Daoy (cell line): ENCODE measurements at places on chromosomes 1 and 21. TPM values are rescaled to one million over a fixed set of nuclear protein-coding genes. Genes with fewer than 3 reads are reported as not detected.

SLC22A15 gene
- 1.4 and 7.0 TPM in 2 replicates for total RNA-seq

GRCh38 chr1:155981266-155982088 lies 3.1 kb upstream of the ARHGEF2 start:
- peak; percentile 65 for DNase-seq

GRCh38 chr1:16458831-16459230 lies 18.3 kb downstream of the NECAP2 start:
- no peak for DNase-seq

LRRC3 gene
- 0.06 and 0.17 TPM in 2 replicates for total RNA-seq

- no peak for DNase-seq
Measured at GRCh38 chr1:67464746-67465145, 34.5 kb upstream of the SERBP1 start.

DNA sequence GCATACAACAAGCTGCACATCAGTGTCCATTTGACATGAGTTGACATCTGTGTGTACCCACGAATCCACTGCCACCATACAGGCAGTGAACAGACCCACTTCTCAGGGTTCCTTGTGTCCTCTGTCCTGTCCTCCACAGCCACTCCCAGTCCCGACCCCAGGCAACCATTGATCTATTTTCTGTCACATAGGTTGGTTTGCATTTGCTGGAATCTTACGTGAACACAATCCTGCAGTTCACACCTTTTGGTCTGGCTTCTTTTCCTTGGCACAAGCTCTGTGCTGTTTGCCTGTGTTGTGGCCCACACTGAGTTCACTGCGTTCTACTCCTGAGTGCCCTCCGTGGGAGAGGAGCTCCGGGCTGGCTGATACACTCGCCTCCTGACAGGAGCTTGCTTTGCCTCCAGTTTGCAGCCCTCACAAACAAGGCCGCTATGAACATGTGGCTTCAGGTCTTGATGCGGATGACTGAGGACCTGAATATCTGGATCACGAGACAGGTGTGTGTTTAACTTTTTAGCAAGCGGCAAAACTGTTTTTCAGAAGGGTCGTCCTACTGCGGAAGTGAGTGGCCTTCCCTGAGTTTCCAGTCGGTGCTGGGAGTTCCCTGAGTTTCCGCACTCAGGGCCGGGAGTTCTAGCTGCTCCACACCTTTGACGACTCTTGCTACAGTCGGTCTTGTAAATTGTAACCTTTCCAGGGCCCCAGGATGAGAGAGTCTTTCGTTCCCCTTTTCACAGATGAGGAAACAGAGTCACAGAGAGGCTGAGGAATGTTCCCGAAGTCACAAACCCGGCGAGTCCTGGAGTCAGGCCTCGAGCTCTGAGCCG lies 13.0 kb upstream of the COL18A1 start:
- DNase-seq: no peak

- no peak for DNase-seq
Measured at GRCh38 chr1:202014915-202015661, 4.7 kb downstream of the ELF3 start.

GRCh38 chr21:42794551-42794950 lies 84.8 kb downstream of the WDR4 start:
- no peak for DNase-seq

DNA sequence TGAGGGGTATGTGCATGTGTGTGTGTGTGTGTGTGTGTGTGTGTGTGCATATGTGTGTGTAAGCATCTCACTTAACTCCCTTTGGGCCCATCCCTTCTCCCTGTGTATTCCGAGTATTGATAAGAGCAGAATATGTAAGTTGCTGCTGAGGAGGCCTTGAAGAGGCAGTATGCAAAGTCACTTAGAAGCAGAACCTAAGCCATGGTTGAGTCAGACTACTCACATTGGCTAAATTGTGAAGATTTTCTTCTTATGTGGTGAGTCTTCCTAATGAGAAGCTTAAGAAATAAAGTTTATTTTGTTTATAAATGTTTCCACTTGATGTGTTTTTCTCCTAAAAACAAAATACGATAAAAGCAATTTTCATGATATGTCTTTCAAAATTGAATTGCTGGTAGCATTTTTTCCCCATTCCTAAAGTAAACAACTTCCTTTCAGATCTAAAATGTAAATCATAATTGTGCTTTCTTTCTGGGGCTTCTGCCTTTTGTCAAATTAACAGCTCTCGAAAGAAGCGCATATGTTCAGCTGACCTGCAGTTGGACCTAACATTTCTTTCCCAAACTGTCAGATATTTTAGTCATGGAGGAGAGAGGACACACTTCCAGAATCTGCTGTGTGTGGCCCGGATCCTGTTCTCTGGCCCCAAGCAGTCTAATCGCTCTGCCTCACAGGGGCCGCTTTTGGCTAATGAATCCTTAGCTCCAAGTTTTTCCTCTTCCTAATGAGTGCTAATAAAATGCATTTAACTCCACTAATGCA lies 284.0 kb downstream of the DUSP10 start:
- no peak for DNase-seq

DNA sequence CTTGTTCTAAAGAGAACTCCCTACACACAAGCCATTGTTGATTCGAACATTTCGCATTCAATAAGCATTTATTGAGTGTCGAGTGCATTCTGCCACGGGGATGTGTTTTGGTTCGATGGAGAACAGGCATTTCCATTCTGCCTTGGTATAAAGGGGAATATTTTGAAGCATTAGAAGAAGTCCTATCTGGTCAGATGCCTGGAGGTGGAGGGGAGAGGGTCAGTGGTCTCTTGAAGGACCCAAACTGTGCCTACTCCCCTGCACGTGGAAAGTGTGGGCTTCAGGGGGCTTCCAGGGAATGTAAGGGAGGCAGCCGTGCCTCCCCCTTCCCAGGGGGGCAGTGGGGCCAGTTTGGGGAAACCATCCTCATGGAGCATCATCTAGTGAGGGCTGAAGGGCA lies 8.3 kb downstream of the AJAP1 start:
- DNase-seq: no peak

DNA sequence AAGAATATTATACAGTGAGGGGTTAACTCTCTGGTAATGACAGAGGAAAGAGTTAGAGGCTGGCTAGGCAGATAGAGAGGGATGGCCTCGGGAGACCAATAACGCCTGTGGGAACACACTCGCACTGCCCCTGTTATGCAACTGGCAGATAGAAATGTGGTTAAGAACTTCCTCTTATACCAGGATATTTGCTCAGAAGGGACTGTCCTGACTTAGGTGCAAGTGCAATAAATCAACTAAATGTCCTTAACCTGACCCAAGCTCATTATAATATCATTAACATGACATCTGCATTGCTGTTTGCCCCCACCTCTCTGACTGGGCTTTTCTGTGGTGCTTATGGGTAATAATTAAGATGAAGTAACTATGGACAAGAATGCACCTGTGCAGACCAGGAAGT lies 1518.0 kb downstream of the NCAM2 start:
- DNase-seq: no peak

- DNase-seq: peak; percentile 39
Measured at GRCh38 chr1:183226963-183227362, 40.9 kb downstream of the LAMC2 start.

DNA sequence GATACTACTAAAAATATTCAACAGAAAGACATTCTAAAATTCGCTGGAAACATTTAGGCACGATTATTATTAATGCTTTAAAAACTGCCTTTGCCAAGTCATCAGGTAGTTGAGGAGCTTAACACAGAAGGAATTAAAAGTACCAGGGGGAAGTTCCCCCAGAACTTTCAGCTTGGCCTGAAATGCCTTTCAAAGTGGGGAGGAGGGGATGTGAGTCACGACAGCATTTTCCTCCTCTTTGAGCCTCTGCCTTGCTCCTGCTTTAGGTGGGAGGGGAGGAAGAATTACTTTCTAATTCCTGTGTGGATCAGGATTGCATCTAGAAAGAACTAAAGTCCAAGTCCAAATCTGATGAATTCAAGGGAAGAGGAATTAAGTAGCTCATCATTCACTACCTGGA lies 183.7 kb downstream of the CLIC6 start:
- DNase-seq: peak; percentile 43

KISS1 gene
- 0.86 TPM in 1 of 2 replicates, not detected in the other for total RNA-seq

- DNase-seq: peak; percentile 21
Measured at GRCh38 chr1:192668409-192668983, 32.5 kb downstream of the RGS13 start.

CD1C gene
- total RNA-seq: not detected in 2 replicates

DNA sequence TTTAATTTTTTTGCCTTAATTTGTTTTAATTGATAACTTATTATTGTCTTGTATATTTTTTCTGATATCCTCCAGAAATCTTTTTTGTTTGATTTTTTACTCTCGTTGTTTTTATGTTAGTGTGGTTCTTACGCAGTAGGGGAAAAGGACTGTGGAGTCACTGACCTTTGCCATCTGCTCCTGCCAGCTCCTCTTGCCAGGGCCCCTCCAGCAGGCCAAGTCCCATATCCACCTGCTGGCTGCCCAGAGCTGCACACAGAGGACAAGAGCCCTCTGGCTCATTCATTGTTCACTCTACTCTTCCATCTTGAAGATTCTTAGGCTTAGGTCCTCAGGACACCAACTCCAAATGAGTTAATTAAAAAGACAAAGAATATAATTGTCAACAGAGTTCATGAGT lies 316.4 kb upstream of the DUSP10 start:
- DNase-seq: no peak

DNA sequence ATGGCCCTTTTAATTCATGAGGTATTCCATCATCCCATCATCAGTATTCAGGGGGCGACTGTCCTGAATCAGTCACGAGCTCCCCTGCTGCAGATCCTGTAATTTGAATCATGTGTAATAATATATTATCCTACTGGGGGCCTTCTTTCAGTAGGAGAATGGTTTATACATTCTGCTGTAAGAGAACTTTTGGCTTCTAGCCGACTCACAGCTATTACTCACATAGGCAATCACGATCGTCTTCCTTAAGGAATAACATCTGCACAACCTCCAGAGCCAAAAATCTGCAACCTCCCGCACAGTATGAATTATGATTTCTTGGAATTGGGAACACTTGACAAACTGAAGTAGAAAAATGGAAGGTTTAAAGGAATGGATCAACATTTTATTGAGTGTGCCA lies 343.0 kb downstream of the USP25 start:
- DNase-seq: no peak

GRCh38 chr1:159845751-159846629 lies 16.5 kb downstream of the VSIG8 start:
- no peak for DNase-seq

FNBP1L gene
- total RNA-seq: 35.4 and 40.7 TPM in 2 replicates

GRCh38 chr1:54069791-54070170 lies 16.4 kb downstream of the TCEANC2 start:
- peak; percentile 21 for DNase-seq

DNA sequence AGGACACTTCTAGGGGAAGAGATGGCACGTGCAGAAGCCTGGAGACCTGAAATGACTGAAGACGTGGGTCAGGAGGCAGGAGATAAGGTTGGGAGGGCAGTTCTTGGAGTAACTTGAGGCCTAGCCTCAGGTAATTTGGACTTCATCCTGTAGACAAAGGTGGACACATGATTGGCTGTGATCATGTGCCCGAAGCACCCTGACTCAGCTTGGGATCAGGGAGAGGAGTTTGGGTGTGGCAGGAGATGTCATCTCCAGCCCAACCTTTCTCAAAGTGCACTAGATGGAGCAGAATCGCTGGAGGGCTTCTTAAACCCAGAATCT lies 1.5 kb downstream of the SLC66A1 start:
- DNase-seq: no peak

DNA sequence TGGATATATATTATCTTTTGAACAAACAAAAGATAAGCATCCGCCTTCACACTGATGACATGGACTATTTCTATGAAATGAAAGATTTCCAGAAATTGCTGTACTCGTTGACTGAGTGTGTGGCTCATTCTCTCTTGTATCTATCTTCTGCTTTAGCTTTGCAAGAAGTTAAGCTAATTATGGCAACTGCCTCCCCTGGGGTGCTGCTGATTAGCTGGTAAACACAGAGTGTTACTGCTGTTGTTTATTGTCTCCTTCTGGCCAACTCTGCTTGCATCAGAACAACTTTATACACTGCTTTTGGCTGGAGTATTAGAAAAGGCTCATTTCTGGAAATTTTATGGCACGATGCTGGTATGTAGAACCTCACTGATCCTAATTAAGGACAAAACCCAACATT lies 95.6 kb upstream of the SNX7 start:
- no peak for DNase-seq

DNA sequence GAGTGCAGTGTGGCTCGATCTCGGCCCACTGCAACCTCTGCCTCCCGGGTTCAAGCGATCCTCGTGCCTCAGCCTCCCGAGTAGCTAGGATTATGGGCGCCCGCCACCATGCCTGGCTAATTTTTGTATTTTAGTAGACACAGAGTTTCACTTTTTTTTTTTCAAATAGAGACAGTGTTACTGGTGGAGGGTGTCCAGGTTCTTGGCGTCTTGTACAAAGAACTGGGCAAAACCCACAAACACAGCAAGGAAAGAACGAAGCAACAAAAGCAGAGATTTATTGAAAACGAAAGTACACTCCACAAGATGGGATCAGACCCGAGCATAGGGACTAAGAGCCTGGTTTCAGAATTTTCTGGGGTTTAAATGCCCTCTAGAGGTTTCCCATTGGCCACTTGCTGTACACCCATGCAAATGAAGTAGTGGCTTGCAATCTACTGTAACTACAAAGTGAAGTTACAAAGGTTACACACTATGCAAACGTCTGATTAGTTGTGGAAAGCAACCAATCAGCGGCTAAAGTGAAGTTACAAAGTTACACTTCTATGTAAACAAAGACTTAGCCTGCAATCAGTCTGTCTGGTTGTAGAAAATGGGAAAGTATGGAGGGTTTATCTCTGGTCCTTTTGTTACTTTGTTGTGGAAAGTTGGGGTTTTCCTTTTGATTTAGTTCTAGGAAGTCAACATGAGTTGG lies 199.1 kb downstream of the DYRK1A start:
- DNase-seq: peak; percentile 63

DNA sequence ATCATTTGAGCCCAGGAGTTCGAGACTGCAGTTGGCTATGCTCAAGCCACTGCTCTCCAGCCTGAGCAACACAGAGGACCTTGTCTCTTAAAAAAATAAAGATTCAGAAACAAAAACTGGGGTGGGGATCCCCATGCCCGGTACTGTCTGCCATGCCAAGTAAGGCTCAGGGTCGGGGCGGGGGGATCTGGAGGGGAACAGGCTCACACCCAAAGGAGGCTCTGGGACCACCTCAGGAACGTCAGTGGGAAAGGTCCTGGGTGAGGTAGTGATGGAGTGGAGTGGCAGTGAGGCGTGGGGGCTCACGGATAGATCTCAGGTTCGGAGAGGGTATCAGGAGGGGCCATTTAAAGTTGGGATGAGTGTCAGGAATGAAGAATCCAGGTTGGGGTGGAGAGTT lies 765 bp upstream of the S100A4 start:
- DNase-seq: no peak

REN gene
- not detected in 2 replicates for total RNA-seq

DNA sequence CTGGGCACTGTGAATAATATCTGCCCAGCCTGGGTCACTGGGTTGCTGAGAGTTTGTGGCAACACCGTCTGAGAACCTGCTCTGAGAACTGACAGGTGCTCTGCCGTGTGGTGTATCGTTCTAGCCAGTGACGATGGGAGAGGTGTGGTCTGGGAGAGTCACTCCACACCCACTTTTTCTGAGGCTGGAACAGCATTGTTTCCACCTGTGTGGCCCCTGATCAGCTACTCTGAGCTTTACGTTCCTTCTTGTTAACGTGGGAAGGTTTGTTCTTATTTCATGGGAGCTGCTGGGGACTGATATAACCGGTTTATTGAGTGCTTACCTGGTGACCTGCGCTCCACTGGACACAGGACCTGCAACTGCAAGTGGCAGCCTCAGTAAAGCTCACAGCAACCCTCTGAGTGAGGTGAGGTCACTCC lies 34.8 kb upstream of the TENT5C start:
- no peak for DNase-seq

- DNase-seq: no peak
Measured at GRCh38 chr1:16374266-16374665, 7.2 kb downstream of the SZRD1 start.

ACAP3 gene
- total RNA-seq: 17.5 and 19.3 TPM in 2 replicates

GRCh38 chr1:84700070-84700469 lies 9.8 kb upstream of the SSX2IP start:
- DNase-seq: no peak
